T-helper 17 cell (primary cell): ENCODE measurements at places on chromosomes 11 and 22.

DNA sequence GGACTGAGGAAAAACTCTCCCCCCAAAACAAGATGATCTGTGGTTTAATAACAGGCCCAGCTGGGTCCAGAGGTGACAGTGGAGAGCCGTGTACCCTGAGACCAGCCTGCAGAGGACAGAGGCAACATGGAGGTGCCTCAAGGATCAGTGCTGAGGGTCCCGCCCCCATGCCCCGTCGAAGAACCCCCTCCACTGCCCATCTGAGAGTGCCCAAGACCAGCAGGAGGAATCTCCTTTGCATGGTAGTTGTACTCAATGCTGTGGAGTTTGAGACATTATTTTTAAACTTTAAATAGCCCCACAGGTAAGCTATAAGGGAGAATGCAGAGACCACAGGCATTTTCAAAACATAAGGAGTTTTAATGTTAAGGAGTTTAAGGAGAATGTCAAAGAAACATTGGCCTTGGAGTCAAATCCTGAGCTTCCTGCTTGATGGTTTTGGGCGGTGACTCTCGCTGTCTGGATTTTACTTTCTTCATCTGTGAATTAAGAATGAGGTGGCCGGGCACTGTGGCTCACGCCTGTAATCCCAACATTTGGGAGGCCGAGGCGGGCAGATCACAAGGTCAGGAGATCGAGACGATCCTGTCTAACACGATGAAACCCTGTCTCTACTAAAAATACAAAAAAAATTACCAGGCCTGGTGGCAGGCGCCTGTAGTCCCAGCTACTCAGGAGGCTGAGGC, 6.8 kb downstream of the APOL1 start:
- DNase-seq = no peak

DNA sequence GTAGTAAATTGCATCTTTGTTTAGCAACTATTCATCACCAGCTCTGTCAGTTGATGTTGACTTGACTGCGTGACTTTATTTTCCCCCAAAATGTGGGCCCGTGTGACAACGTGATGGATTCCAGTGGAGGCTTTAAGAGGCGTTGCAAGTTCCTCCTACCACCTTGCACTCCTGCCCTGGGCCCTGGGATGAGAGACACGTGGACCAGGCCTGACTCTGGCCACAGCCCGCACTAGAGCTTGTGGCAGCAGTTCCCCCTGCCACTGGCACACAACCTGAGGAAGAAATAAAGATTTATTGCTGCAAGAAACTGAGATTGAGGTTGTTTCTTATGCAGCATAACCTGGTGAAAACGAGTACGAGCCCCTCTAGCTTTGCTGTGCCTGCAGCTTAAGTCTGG, 31.9 kb downstream of the RASD2 start:
- DNase-seq = no peak

- DNase-seq = no peak
Measured at GRCh38 chr11:63682066-63683021, 1.0 kb downstream of the RTN3 start.

- no peak for DNase-seq
Measured at GRCh38 chr11:11553573-11553972, 68.2 kb downstream of the GALNT18 start.

- no peak for DNase-seq
Measured at GRCh38 chr11:83723999-83724398, 437.8 kb upstream of the CCDC90B start.
